ENCODE measurements at places on chromosomes 7 and 10.

DNA sequence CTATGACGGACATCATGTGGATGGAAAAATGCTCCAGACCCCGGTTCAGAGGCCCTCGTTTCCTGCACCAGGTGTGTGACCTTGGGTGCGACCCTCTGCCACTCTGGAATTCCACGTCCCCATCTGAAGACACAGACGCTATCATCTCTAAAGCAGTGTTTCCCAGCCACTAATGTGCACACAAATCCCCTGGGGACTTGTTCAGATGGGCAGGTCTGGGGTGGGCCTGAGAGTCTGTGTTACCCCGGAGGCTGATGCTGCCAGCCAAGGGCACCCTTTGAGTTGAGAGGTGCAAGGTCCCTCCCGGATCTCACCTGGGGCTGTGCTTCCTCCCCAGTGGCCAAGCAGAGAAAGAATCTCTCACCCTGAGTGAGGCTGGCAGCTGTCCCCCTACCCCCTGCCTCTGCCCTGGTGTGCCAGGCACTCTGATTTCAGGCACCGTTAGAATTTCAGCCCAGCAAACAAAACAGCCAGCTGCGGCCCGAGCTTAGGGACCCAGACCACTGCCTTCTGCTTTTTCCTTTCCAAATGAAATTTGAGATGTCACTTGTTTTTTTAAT lies 90.0 kb downstream of the SLIT1 start:
- DNase-seq: no peak

GRCh38 chr10:110574420-110574819 lies 6.9 kb downstream of the SMC3 start:
- no peak for DNase-seq

GRCh38 chr10:69222157-69223027 lies 2.3 kb downstream of the HKDC1 start:
- peak; percentile 40 for DNase-seq

DNA sequence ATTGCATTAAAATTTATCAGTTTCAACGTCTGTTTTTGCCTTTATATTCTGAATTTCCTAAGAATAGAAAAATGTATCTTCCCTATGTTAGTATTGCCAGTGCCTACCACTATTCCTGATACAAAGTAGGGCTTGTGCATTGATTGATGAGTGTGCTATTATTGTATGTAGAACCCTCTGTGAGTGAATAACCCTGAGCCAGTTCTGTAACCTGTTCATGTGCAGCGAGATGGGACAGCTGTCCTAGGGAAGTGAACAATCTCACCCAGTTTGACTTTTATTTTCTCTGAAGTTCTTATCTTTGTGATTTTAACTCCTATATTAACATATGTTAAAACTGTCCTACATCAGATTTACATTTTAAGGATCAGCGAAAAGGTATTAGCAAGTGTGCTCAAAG lies 178.4 kb upstream of the ADO start:
- DNase-seq: no peak

- DNase-seq: no peak
Observed at GRCh38 chr7:115128154-115128553, 206.3 kb downstream of the MDFIC start.

GRCh38 chr7:94182721-94183120 lies 178.6 kb upstream of the BET1 start:
- no peak for DNase-seq

DNA sequence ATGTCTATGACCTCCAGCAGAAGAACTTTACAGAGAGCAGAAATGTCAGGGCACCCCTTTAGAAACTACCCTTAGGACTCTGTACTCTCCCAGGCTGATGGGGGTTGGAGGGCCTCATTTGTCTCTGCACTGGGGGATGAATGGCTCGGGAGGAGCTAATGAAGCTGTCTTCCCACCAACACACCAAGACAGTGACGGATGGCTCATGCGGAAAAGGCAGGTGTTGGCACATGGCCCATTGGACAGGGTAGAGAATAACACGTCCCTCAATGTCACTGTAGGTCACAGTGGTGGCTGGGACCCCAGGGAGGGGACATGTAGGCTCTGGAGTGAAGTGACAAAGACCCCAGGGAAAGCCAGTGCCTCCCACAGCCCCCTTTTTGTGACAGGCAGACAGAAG lies 64.0 kb upstream of the PCBD1 start:
- no peak for DNase-seq

- no peak for DNase-seq
Observed at GRCh38 chr10:92657024-92657423, 32.7 kb upstream of the HHEX start.

DNA sequence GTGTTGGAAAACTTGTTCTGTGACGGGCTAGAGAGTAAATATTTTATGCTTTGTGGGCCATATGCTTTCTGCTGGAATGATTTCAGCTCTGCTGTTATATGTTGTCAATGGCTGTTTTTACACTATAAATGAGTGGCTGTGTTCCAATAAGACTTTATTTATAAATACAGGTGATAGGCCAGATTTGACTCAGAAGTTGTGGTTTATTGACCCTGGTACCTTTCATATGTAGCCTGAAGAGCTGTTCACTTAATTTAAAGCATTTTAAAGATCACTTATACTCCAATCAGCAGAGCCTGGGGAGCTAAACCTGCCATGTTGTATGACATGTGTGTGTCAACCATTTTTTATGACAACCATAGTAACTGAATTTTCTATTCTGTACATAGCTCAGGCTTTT lies 9.1 kb upstream of the SSBP1 start:
- DNase-seq: no peak

- no peak for DNase-seq
Observed at GRCh38 chr10:47062441-47063200, 151.4 kb downstream of the PTPN20 start.

DNA sequence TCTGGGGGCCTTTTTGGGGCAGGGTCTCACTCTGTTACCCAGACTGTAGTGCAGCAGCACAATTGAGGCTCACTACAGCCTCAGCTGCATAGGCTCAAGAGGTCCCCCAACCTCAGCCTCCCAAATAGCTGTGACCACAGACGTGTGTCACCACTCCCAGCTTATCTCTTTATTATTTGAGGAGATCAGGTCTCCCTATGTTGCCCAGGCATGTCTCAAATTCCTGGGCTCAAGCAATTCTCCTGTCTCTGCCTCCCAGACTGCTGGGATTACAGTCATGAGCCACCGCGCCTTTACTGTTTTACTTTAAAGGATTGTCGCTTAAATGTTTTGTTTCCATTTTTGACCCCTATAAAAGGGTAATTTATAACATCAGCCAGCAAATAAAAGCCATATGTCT lies 502.6 kb upstream of the AUTS2 start:
- no peak for DNase-seq

DNA sequence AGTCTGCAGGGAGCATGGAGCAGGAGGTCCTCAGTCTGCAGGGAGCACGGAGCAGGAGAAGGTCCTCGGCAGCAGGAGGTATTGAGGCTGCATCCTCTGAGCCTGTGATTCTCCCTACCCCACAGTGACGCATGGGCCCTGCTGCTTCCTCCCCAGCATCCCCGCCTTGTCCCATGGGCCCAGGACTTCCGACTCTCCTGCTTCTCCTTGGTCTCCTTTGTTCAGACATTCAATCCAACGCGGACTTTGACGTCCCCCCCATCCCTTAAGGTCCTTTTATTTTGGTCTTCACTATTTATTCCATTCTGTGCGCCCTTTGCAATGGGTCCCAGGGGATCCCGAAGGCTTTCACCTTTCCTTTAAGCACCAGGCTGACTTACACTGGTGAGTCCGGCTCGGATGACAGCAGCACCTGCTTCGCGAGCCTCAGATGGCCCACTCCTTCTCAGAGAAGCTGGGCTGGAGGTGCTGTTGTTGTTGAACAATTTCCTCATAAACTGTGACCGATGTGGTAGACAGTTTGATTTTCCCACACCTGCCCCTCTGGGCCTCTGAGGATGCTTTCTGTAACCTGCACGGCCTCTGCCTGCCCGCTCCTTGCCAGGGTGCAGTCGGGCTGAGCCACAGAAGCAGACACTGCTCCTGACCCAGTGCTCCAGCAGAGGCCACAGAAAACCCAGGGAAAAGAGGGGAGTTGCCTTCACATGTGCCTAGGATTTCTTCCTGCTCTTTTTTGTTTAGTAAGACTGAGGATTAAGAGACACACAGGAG lies 407.2 kb upstream of the SHH start:
- no peak for DNase-seq

GRCh38 chr10:75987616-75988015 lies 556.2 kb downstream of the LRMDA start:
- DNase-seq: no peak

- no peak for DNase-seq
Observed at GRCh38 chr10:22481687-22482539, 136.6 kb downstream of the SPAG6 start.

- no peak for DNase-seq
Observed at GRCh38 chr7:28298870-28299518, 113.3 kb upstream of the CREB5 start.

Measured in activated T-helper 1 cell treated with anti-CD3 and anti-CD28 coated beads, Interleukin-2, amount 50 U/mL, for 16 hours (primary cell).